ENCODE measurements at places on chromosomes 2 and 18.

- DNase-seq: no peak
These were observed 136.6 kb downstream of the RNF152 start for GRCh38 chr18:61756244-61756643.

- DNase-seq: no peak
These were observed 107.1 kb downstream of the TWIST2 start for GRCh38 chr2:238954841-238955591.

DNA sequence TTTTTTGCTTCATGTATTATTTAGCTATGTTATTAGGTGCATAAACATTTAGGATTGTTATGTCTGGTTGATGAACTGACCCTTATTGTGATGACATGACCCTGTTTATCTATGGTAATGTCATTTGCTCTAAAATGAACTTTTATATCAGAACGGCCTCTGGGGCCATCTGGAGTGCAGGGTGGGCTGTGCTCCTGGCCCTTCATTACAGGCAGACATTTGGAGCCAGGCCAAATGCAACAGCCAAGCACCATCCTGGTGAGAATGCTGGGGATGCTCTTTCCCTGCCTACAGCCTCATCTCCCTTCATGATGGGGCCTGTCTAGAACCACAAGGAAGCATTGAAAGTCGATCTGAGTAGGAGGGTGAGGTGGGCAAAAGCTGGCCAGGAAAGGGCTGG is 38.0 kb downstream of the HJURP start:
- DNase-seq: no peak

- no peak for DNase-seq
These were observed 57.8 kb upstream of the TXNDC2 start for GRCh38 chr18:9827793-9828505.

DNA sequence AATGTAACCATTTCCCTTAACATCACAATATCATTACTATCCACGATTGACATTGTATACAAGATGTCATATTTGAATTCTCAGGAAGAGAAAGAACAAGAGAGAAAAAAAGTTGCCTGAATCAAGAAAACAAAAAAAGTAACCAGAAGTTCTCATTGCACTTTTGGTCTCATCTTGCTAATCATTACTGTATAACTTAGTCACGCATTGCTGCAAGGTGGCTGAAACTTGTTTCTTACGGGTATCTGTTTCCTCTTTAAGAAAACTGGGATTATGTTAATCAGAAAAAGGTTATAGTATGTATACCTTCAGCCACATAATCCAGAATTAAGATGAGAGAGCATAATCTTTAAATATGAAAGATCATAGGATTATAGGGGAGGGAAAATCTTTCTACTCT is 639.7 kb upstream of the SYT4 start:
- DNase-seq: no peak

DNA sequence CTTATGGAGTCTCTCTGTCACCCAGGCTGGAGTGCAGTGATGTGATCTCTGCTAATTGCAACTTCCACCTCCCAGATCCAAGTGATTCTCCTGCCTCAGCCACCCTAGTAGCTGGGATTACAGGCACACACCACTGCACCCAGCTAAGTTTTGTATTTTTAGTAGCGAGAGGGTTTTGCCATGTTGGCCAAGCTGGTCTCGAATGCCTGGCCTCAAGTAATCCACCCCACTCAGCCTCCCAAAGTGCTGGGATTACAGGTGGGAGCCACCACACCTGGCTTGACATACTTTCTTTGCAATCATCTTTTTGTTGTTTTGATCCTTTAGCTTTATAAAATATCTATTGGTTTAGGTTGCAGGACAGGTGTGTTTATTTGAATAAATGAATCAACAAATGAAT is 9.7 kb upstream of the KCNE4 start:
- DNase-seq: no peak

DNA sequence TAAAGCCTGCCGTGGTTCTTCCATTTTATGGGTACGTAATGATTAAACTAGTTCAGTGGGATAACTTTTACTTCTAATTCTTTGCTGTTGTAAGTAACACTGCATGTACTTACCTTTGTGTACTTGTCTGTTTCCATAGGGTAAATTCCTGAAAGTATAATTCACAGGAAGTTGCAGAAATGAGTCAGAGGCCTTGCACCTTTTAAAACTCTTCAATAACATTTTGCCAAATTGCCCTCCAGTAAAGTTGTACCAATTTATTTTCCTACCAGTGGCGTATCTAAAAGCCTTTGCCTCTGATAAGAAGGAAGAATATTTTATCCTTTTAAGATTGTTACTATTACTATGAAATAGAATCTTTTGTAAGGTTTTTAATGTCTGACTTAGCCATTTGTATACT is 65.1 kb downstream of the CAB39 start:
- no peak for DNase-seq

DNA sequence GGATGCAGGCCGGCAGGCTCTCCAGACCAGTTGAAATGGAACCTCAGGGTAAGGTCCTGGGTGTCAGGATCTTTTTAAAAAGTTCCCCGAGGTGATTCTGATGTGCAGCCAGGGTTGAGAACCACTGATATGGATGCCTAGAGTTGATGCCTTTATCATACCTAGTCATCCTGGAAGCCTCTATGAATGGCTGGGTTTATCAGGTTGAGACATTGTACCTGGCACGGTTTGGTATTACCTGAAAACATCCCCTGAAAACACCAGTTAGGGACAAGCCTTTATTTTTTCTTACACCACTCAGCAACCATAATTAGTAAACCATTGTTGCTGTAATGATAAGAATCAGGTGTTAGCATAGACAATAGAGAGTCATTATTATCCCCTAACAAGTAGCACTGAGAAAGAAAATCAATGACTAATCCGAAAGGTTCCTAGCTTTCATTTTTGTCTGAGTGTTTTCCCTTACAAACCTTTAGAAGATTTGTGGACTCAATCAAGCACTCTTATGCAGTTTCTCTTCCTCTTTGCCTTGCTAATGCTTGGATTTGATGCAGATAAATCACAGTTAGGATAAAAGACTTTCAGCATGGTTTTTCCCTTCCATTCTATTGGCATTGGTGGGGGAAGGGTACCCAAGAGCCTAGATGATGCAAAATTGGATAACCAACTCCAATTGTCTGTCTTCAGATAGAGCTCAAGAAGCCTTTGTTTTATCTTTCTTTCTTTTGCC is 116.5 kb upstream of the LYPD6 start:
- no peak for DNase-seq

DNA sequence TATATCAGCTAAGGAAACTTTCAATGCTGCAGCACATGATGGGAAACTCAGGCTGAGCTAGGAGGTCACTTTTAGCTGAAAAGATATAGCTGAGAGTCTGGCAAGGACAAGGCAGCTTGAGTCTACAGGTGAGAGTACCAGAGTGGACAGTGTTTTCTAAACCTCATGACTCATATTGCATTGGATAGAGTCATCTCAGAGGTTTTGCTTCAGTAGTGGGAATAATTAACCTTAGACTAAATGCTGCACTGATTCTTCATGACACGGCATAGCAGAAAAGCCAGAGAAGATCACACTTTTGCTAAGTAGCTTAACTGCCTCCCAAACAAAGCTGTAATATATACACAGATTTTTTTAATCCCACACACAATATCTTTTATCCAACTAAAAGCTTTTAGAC is 865.0 kb upstream of the CDH2 start:
- no peak for DNase-seq

DNA sequence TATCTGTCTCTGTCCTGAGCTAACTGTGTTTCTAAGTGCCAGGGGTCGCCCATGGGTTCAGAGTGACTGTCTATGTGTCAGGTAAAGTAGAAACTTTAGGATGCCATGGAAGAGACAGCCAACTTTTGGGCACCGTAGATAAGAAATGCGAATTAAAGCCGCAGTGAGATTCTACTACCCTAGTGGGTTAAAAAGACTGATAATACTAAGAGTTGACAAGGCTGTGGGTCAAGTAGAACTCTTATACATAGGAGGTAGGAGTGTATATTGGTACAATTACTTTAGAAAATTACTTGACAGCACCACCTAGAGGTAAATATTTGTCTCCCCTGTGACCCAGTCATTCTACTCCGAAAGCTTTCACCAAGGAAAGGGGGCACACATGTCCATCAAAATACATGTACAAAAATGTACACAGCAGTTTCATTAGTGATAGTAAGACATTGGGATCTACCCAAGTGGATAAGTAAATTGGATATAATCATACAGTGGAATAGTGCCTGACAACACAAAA is 371.3 kb downstream of the SLC4A3 start:
- DNase-seq: no peak

GRCh38 chr2:212237350-212238095 is 301.1 kb downstream of the ERBB4 start:
- no peak for DNase-seq

GRCh38 chr2:109139002-109139401 is 10.0 kb downstream of the SH3RF3 start:
- no peak for DNase-seq

DNA sequence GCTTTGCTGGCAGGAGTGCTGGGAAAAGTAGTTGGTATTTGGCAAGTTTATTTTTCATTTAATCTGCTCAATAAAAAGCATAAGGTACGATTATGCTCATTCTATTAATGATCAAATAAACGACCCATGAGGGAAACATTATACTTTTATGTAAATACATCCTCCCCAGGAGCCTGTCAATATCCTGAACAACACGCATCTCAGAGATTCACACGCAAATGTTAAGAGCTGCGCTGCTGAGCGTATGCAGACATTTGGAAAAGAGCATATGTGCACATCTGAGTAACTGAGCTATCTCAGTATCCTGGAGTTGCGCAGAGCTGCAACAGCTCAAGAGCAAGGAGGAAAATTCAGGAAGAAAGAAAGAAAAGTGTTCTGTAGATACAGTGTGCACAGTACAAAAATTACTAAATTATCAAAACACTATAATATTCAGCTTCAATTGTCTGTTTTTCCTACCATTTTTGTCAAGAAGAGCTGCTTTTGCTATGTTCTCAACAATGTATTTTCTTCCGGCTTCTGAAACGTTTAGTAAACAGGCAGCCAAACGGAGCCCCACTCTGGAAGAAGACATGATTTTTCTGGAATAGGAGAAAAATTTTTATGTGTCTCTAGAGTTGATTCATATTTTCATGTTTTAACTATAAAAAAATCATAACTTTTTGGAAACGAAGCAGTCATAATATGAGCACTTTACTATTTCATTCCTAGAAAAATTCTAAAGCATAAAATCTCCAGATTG is 2.4 kb downstream of the FTCDNL1 start:
- no peak for DNase-seq

DNA sequence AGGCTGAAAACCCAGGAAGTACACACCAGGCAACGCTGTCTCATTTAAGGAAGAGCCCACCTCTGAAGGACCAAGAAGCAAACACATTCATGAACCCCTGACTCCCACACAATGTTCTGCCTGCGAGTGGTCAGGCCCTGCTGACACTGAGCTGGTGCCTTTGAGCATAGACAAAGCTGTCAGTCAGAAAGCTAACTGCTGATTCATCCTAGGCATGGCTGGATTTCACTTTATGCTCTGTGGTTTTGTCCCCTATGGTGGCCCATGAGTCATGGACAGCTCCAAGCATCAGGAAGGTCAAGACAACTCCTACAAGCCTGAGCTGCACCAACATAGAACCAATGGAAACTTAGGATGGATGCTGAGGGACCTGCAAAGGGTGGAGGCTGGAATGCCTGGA is 78.9 kb downstream of the UXS1 start:
- no peak for DNase-seq

GRCh38 chr2:117492209-117492851 is 322.2 kb upstream of the DDX18 start:
- DNase-seq: no peak

GRCh38 chr2:151840216-151841046 is 12.2 kb upstream of the ARL5A start:
- DNase-seq: no peak

- DNase-seq: no peak
These were observed 133.2 kb downstream of the ZNF532 start for GRCh38 chr18:58997811-58998337.

GRCh38 chr2:105149272-105149671 is 92.3 kb upstream of the GPR45 start:
- DNase-seq: no peak

DNA sequence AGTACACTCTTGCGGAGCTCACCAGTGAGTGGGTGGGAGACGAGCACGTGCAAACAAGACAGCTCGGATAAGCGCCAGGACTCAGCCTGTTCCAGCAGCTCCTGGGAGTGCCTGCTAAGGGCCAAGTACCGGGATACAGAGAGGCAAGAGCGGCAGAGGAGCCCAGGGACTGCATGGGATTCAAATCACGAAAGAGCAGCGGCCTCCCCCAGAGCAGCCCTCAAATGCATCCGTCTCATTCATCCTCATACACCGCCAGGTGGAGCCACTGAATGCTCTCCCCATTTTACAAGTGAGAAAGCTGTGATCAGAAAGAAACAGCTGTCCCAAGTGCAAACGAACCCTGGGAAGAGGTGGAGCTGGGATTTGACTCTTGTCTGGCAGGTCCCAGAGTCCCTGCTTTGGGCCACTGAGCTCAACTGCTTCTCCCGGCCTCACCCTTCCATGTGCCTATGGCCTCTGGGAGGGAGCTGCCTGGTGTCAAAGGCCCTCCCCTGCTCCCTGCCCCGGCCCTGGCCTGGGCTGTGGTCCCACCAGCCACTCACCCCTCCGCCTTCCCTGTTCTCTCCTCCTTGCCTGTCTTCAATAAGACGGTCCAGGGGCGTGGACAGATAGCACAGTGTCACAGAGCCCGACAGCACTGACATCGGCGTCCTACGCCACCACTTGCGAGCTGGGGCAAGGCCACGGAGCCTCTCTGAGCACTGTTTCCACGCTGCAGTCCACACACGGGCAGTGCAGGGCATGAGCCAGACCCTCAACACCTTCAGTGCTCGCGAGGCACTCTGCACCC is 72.8 kb upstream of the TAF1B start:
- DNase-seq: peak; percentile 45

GRCh38 chr18:24270937-24271380 is 126.7 kb downstream of the OSBPL1A start:
- DNase-seq: no peak

- no peak for DNase-seq
These were observed 276.0 kb upstream of the TRIB2 start for GRCh38 chr2:12440731-12441130.

DNA sequence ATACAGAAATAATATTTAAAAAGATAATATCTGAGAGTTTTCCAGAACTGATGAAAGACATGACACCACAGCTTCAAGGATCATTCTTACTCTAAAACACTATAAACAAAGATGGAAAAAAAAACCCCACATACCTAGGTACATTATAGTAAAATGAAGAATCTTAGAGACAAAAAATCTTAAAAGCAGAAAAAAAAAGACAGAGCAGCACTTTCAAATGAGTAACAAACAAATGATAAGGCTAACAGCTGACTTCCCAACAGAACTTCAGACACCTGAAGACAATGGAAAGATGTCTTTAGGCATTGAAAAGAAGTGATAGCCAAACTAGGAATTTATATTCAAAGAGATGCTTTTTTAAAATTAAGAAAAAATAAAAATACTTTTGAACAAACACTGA is 21.2 kb upstream of the AFF3 start:
- no peak for DNase-seq
